ENCODE measurements at places on chromosomes 2 and 18.
A peak's percentile ranks its signal among the peaks of the same experiment; 100 is the strongest.

DNA sequence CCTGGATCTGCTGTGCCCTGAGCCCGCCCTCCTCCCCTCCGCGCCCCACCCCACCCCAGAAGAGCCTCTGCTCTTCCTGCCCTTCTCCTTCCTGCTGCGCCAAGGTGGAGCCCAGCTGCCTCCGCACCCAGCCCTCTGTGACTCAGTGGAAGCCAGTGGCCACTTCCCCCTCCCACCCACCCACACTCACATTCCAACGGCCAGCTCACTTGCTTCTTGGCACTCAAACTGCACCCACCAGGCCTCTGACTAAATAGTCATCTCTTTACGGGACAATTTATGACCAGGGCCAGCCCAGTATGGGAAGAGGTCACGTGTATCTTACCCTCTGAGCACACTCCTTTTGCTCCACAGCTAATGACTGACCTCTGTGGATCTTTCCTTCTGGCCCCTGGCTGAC lies 150.4 kb upstream of the SLC1A4 start:
- DNase-seq, result no peak

DNA sequence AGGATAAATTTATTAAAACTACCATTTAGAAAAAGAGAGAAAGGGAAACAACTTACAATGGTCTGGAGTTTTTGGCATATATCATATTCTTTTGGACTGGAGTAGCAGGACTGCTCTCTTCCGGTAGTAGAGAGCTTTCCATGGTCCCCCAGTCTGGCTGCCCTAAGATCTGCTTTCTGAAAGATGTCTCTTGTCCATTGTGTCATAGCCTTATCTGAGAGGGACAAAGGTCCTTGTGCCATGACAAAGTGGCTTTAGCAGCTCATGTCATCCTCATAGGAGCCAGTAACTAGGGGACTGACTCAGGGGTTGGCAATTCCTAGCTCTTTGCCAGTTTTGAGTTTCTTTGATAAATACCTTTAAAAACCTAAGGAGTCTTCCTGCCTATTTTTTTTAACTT lies 505.5 kb upstream of the ZEB2 start:
- DNase-seq, result no peak

- no peak for DNase-seq
Observed at GRCh38 chr18:60019463-60019840, 119.7 kb downstream of the PMAIP1 start.

- peak; percentile 36 for DNase-seq
Observed at GRCh38 chr2:75466708-75467311, 93.9 kb downstream of the EVA1A start.

Data from neural crest cell (in vitro differentiated cells).